Esophagus (tissue), 2 donors: ENCODE measurements at places on chromosomes 12 and 14. TPM values are rescaled to one million over a fixed set of nuclear protein-coding genes. Genes with fewer than 3 reads are reported as not detected.

Gene PPP1CC
- polyA plus RNA-seq, result 63.2 TPM

Gene SLC8A3
- polyA plus RNA-seq, result not detected

Gene PTPRQ
- polyA plus RNA-seq, result 0.22 TPM

Gene CCDC177
- polyA plus RNA-seq, result 0.01 TPM

Gene AGAP2
- 0.61 TPM for polyA plus RNA-seq

Gene KLRD1
- 0.46 TPM for polyA plus RNA-seq

Gene SNX6
- polyA plus RNA-seq, result 34.1 TPM

Gene CD69
- polyA plus RNA-seq, result 1.8 TPM

Gene CMA1
- 0.35 TPM for polyA plus RNA-seq

Gene KRT71
- not detected for polyA plus RNA-seq

Gene MANSC4
- polyA plus RNA-seq, result not detected

Gene CELA1
- not detected for polyA plus RNA-seq

Gene OR5AU1
- polyA plus RNA-seq, result not detected
